Naive thymus-derived CD8-positive, alpha-beta T cell (primary cell): ENCODE measurements at places on chromosomes 5 and 9. TPM values are rescaled to one million over a fixed set of nuclear protein-coding genes. Genes with fewer than 3 reads are reported as not detected.
A peak's percentile ranks its signal among the peaks of the same experiment; 100 is the strongest.

DNA sequence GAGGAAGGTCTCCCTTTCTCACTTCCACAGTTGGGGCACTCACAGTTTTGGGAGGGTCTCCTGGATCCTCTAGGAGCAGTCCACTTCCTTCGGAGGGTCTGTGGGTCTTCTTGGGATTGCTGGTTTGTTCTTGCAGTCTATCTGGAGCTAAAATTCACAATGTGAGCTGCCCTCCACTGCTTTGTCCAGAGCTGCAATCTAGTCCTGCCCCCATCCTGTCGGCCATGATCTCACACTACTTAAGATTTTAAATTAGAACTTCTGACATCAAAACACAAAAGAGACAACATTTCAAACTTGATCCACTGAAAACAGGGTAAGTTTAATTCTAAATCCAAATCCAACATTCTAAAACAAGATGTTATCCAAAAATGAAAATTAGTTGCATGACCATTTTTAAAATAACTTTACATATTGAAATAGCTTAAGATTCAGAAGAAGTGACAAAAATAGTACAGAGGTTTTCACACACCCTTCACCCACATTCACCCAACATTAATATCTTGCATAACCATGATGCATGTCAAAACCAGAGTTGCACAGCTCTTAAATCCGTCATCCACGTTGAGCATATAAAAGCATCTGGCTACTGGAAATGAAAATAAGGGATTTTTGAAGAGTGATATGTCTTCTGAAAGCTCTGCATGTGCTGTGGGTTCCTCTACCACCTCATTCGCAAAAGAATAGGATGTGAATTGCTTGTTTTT, 113.7 kb upstream of the EPB41L4A start:
- H3K27ac ChIP-seq, result no peak overlapping the region
- no peaks in the 10 kb centered on the region for H3K36me3 ChIP-seq

DNA sequence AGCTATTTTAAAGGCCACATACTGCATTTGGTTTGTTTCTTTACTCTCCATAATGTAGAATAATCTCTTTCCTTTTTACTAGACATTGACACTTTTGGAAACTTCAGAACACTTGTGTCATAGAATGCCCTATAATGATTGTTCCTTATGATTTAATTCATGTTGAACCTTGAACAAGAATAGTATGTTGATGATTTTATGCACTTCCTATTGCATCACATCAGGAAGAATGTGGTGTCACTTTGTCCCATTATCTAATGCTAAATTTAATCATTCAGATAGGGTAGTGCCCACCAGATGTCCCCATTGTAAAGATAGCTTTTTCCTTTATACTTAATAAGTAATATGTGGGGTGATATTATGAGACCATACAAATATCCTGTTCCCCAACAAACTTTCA, 19.4 kb upstream of the DEPDC1B start:
- DNase-seq, result no peak
- no peaks in the 10 kb centered on the region for H3K4me1 ChIP-seq
- peaks cover 13% of the 10 kb centered on the region for H3K27me3 ChIP-seq
- no peak overlapping the region for H3K4me3 ChIP-seq
- no peak overlapping the region for H3K27ac ChIP-seq
- H3K36me3 ChIP-seq, result no peaks in the 10 kb centered on the region

- H3K27ac ChIP-seq, result no peak overlapping the region
- DNase-seq, result no peak
- H3K27me3 ChIP-seq, result peaks cover 6% of the 10 kb centered on the region
- H3K36me3 ChIP-seq, result peaks cover under 1% of the 10 kb centered on the region
- no peak overlapping the region for H3K4me3 ChIP-seq
Measured at GRCh38 chr9:19026375-19026774, 6.6 kb downstream of the SAXO1 start.

DNA sequence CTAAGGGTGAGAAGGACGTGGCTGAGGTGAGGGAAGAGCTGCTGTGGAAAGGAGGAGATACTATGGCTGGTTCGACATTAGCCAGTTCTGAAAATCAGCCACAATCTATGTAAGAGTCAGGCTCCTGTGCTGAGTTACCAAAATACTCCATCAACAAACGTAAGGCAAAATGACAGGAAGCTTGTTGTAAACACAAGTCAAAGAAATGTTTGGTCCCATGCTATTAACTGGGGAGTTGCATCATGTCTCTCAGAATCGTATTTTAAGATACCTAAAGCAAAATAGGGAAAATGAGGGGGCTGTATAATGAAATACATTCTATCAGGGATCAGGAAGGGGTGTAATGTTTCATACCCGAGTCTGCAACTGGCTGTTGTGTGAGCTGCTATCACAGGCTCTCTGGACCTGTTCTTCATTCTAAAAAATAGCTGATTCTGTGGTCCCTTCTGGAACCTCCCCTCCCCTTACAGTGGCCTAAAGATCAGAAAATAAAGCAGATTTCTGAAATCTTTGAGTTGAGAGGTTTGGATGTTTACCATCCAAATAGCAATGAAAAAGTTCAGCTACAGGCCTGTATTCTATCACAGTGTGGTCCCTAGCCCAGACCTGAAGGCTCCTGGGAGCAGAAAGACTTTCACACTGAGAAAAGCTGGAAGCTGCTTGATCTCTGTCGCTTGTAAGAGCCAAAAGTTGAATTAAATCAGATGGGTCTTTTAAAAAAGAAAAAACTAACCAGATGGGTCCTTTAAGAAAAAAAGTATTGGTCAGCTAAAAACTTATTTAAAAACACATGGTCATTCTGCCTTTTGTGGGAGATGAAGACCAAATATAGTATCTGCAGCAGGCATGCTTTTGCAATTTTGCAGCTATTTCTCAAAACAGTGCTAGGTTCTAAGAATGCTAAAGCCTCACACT, 97.8 kb upstream of the SMC5 start:
- H3K36me3 ChIP-seq, result no peaks in the 10 kb centered on the region
- no peak for DNase-seq
- H3K27me3 ChIP-seq, result no peaks in the 10 kb centered on the region
- H3K4me1 ChIP-seq, result no peaks in the 10 kb centered on the region

DNA sequence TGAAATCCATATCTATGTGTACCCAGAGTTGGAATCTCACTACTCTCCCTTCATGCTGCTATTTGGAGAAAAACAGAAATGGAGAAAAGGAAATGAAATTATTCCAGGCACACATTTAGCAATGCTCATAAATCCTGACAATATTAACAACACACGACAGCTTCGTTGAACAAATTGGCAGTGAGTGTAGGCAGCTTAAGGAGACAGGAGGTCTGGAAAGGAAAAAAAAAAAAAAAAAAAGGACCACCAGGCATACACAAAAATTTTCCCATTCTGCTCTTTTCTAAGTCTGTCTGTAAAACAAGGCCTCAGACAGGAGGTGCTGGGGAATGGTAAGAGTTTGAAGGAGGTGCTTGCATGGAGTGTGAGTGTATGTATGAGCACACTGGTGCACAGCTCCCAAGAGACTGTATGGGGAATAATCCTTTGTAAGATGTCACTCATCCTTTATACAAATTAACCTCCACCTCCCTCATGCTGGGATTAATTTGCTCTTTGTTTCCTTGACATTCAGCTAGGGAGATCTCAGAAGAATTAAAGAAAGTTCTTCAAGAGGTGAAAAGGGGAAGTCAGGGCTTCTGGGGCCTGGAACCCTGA, 78.9 kb downstream of the ASTN2 start:
- no peaks in the 10 kb centered on the region for H3K27me3 ChIP-seq
- no peak overlapping the region for H3K27ac ChIP-seq
- H3K4me3 ChIP-seq, result no peak overlapping the region
- no peak for DNase-seq
- no peaks in the 10 kb centered on the region for H3K4me1 ChIP-seq

- no peak for DNase-seq
- H3K4me3 ChIP-seq, result no peak overlapping the region
- no peaks in the 10 kb centered on the region for H3K27me3 ChIP-seq
- H3K4me1 ChIP-seq, result no peaks in the 10 kb centered on the region
Measured at GRCh38 chr9:13186091-13186490, 93.4 kb downstream of the MPDZ start.

GRCh38 chr5:142874540-142874939, 104.4 kb downstream of the ARHGAP26 start:
- DNase-seq, result no peak
- H3K27me3 ChIP-seq, result no peaks in the 10 kb centered on the region

DNA sequence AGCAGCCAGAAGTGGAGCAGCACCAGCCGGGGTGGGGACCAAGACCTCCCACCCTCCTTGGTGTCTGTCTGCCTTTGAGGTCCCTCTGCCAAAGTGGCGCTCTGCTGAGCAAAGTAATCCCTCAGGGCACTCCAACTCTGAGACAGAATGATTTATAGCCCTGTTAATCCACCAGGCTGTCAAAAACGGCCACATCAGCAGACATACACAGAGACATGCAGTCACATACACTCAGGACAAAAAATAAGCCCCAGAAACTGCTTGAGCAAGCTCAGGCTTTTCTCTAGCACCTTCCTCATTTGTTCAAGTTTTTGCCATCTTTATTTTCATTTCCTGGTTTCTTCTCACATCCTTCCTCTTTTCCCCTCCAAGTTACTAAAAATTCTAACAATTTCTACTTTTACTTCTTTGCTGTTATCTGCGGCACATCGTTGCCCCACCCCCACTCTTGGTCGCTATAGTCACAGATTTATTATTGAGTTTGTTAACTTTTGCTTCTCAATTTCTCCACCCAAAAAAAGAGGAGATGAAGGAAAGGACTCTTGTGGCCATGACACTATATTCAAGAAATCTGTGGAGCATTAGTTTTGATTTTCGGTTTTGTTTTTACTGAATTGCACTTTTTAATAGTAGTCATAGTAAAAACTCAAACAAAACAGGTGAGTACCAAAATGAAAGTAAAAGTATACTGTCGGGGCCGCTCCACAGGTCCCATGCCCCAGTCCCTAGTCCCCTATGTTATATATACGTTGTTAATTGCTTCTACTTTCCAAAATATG, 17.4 kb upstream of the ADRB2 start:
- peak overlapping the region; percentile 91 for H3K4me3 ChIP-seq
- no peaks in the 10 kb centered on the region for H3K27me3 ChIP-seq
- H3K36me3 ChIP-seq, result no peaks in the 10 kb centered on the region
- DNase-seq, result no peak

DNA sequence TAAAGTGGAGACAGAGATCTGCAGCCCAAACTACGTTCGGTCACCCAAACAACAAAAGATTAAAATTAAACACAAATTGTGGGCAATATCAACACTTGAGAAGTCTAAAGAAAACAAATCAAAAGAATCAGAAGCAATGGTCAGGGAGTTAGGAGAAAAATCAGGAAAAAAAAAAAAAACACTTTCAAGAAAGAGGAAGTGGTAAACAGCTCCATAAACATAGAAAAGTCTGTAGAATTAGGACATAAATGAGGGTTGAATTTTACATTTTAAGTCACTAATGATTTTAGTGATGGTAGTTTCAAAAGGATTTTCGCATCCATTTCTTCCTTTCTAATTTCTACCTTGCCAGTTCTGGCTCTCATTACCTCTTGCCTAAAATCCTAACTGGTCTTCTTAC, 10.1 kb downstream of the RNF145 start:
- no peak for DNase-seq
- H3K4me3 ChIP-seq, result no peak overlapping the region
- H3K36me3 ChIP-seq, result peaks cover 8% of the 10 kb centered on the region

- peaks cover 19% of the 10 kb centered on the region for H3K4me1 ChIP-seq
- H3K36me3 ChIP-seq, result peaks cover 5% of the 10 kb centered on the region
- H3K4me3 ChIP-seq, result no peak overlapping the region
- no peak overlapping the region for H3K27ac ChIP-seq
- DNase-seq, result no peak
- H3K27me3 ChIP-seq, result no peaks in the 10 kb centered on the region
Measured at GRCh38 chr9:127887792-127888191, 10.3 kb upstream of the AK1 start.

Gene TAS2R1
- total RNA-seq, result not detected

- H3K4me1 ChIP-seq, result no peaks in the 10 kb centered on the region
- no peaks in the 10 kb centered on the region for H3K27me3 ChIP-seq
- no peak for DNase-seq
- H3K27ac ChIP-seq, result no peak overlapping the region
Measured at GRCh38 chr5:62134811-62135210, 171.2 kb upstream of the KIF2A start.

Gene STC2
- total RNA-seq, result not detected

Gene PTGDS
- total RNA-seq, result 0.58 TPM

DNA sequence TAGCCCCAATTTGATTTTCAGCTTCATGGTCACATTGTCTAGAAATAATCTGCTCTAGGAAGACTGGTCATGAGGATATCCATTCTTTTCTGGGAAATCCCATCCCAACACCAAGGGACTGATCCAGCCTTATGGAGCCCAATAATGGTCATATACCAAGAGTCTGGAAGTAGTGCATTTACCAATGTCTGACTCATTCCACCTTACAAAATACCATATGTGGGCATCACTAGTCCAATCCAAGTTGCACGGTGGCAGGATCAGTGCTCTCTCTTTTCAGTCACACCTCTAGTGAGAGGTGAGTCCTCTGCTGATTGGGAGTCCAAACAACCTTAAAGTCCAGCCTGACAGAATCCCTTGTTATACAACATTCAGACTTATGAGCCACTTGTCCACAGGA, 73.7 kb downstream of the FEM1C start:
- no peak overlapping the region for H3K4me3 ChIP-seq
- DNase-seq, result no peak
- H3K27me3 ChIP-seq, result peaks cover 7% of the 10 kb centered on the region
- H3K36me3 ChIP-seq, result no peaks in the 10 kb centered on the region
- H3K27ac ChIP-seq, result no peak overlapping the region
- H3K4me1 ChIP-seq, result no peaks in the 10 kb centered on the region

- no peaks in the 10 kb centered on the region for H3K27me3 ChIP-seq
- H3K36me3 ChIP-seq, result no peaks in the 10 kb centered on the region
- H3K4me1 ChIP-seq, result no peaks in the 10 kb centered on the region
- H3K4me3 ChIP-seq, result no peak overlapping the region
Measured at GRCh38 chr9:72596451-72597180, 75.2 kb downstream of the TMC1 start.

Gene LTC4S
- total RNA-seq, result 5.5 TPM

DNA sequence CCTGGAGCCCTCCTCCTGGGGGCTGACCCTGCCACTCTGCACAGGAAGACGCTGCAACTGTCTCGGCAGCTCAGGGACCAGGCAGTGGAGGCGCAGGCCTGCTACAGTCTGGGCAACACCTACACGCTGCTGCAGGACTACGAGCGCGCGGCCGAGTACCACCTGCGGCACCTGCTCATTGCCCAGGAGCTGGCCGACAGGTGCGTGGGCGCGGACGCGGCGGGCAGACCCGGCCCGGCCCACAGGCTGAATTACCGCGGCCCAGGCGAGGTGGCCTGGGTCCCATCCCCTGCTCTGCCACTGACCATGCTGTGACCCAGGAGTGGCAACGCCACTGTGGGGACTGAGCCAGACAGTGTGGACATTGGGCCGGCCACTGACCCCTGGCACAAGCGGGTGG, 11.2 kb downstream of the GPSM1 start:
- no peak overlapping the region for H3K4me3 ChIP-seq
- no peaks in the 10 kb centered on the region for H3K36me3 ChIP-seq
- no peak for DNase-seq
- H3K27me3 ChIP-seq, result no peaks in the 10 kb centered on the region
- H3K4me1 ChIP-seq, result no peaks in the 10 kb centered on the region

DNA sequence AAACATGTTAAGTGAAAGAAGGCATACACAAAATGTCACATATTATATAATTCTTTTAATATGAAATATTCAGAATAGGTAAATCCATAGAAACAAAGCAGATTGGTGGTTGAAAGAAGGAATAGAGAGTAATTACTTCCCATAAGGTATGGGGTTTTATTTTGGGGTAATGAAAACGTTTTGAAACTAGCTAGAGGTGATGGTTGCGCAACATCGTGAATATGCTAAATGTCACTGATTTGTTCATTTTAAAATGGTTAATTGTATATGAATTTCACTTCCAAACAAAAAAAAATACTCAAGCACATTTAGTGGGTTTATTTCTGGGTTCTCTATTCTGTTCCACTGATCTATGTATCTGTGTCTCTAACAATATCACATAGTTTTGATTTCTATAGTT, 12.0 kb upstream of the FSTL4 start:
- DNase-seq, result no peak
- H3K27me3 ChIP-seq, result peaks cover 22% of the 10 kb centered on the region
- no peak overlapping the region for H3K4me3 ChIP-seq
- no peak overlapping the region for H3K27ac ChIP-seq

Gene CNTNAP3
- not detected for total RNA-seq
